NCI-H187 (cell line): ENCODE measurements at places on chromosomes 2 and 18.

- DNase-seq: no peak
Measured at GRCh38 chr2:62309465-62310091, 113.7 kb downstream of the B3GNT2 start.

- no peak for DNase-seq
Measured at GRCh38 chr2:60551240-60552077, 2.0 kb downstream of the BCL11A start.

DNA sequence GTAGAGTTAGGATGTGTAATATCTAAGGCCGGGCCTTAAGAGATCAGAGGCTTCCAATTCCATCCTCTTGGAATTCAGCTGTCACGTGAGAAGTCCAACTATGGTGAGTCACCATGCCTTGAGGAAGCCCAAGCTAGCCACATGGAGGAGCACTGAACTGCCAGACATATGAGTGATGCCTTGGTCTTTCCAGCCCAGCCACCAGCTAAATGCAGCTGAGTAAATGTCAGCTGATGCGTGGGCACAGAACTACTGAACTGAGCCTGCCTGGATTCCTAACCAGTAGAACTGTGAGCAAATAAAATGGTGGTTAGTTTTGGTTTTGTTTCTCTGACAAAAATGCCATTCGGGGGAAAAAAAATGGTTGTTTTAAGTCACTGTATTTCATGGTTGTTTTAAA lies 153.7 kb upstream of the SERTAD2 start:
- DNase-seq: no peak

DNA sequence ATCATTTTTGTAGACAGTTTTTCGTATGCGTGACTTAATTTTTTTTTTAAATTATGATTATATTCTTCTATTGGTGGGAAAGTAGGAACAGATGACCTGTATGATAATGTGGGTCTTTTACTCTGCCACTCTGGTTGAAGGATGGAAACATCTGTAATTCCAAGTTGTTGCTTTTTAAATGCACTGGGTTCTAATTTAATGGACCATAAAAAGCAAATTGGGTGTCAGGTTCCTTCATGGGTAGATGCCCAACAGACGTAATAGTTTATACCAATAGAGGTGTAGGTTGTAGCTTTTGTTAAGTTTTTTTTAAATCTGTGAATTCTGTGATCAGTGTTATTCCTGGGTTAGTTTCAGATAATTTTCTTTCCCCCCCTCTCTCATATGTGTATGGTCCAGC lies 117.6 kb downstream of the MAP4K4 start:
- no peak for DNase-seq

- DNase-seq: no peak
Measured at GRCh38 chr2:39494784-39495251, 57.7 kb upstream of the MAP4K3 start.

- no peak for DNase-seq
Measured at GRCh38 chr2:156619021-156619539, 182.9 kb downstream of the GPD2 start.

GRCh38 chr2:23587341-23587880 lies 202.4 kb downstream of the KLHL29 start:
- no peak for DNase-seq

DNA sequence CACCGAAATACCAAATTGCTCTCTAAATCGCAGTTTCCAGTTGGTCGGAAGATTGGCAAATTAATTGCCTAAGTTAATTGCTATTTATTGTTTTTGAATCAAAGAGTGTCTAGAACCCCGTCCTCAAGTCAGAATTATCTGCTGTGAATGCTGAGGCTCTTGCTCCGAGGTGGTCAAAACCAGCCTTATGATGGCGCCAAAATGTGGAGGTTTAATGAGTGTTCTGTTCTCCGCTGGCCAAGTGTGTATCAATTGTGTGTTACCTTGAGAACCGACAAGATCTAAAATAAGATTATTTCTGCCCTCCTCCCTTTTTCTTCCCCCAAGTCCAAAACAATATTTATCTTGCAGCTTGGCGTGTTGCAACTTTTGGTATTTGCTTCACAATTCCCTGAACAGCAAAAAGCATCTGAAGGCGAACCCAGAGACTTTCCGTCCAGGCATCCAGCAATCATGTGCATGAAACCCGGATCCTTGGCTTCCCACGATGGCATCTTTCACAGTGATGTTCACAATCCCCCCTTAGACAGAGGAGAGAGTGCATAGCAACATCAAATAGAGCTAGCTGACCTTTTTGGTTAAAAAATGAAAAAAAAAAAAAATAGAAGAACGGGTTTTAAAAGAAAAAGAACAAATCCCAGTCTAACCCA lies 323.0 kb downstream of the MYCN start:
- DNase-seq: no peak

DNA sequence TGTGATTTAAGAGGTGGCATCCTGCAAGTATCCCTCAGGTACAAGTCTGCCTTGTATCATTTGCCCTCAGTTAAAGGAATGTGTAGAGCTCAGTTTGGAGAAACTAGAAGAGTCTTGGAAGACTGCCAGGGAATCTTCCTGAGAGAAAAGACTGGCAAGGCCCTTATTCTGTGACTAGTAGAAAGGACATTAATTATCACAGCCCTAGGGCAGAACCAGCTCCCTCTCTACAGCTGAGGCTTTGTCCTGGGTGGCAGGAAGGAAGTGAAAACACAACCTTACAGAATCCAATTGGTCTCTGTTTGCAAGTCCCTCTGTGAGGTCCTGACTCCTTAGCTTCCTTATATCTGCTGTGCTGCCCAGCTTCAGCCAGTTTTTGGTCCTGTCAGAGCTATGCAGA lies 385.9 kb upstream of the CYRIA start:
- DNase-seq: no peak

GRCh38 chr2:124165698-124166097 lies 140.6 kb downstream of the CNTNAP5 start:
- no peak for DNase-seq

GRCh38 chr18:51666763-51667191 lies 469.3 kb upstream of the MEX3C start:
- DNase-seq: peak; percentile 63

GRCh38 chr2:117351396-117351795 lies 463.1 kb upstream of the DDX18 start:
- no peak for DNase-seq

GRCh38 chr2:28665041-28665704 lies 86.5 kb upstream of the PPP1CB start:
- no peak for DNase-seq

GRCh38 chr18:77129150-77129551 lies 3.4 kb downstream of the MBP start:
- DNase-seq: no peak

DNA sequence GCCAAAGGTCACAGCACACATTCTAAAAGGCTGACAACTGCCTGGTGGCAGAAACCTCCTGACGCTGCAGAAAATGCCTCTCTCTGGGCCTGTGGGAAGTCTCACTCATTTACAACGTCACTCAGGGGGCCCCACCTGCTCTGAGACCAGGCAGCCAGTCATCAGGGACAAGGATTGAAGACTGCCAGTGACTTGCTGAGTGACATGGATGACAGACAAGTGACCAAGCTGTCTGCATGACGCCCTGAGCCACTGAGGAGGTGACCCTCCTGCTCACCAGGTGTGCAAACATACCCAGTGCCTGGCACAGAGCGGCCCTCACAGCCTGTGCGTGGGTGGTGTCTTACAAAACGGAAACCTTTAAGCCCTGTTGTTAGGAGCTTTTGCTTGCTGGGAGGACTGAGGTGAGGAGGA lies 392.4 kb downstream of the TNS1 start:
- DNase-seq: peak; percentile 36

GRCh38 chr2:237425320-237425719 lies 11.4 kb upstream of the COL6A3 start:
- DNase-seq: no peak

GRCh38 chr2:56444339-56444738 lies 260.5 kb downstream of the CCDC85A start:
- DNase-seq: no peak

GRCh38 chr2:165843351-165843750 lies 49.3 kb upstream of the GALNT3 start:
- no peak for DNase-seq

DNA sequence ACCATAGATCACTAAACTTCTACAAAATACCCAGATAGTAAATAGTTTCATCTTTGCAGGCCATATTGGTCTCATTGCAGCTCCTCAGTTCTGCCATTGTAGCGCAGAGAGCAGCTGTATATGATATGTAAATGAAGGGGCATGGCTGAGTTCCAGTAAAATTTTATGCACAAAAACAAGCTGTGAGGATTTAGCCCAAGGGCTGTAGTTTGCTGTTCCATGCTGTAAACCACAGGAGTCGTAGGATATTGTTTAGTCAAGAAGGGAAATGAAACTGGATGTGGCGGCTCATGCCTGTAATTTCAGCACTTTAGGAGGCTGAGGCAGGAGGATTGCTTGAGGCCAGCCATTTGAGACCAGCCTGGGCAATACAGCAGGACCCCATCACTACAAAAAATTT lies 83.0 kb downstream of the MGAT5 start:
- DNase-seq: no peak

DNA sequence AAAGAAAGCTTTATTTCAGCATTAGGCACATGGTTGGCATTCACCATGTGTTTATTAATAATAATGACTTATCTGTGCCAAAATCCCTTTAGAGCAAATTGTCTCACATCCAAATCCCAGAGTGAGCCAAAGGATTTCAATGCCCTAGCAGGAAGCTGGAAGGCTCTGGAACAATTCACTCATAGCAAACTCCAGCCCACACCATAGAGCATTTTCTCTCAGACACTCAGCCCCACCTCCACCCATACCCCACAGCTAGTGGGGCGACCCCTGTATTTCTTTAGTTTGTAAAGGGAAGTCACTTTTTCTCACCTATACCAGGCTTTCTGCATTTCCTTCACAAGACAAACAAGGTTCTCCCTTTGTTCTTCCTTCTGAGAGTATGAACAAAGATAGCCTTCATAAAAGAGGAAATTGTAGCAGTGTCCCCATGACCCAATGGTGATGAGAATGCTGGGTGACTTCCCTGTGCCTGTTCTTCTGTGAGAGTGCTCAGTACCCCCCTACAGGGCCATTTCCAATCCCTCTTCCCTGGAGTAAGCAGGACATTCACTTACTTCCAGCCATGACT lies 100.1 kb upstream of the APCDD1 start:
- DNase-seq: no peak

DNA sequence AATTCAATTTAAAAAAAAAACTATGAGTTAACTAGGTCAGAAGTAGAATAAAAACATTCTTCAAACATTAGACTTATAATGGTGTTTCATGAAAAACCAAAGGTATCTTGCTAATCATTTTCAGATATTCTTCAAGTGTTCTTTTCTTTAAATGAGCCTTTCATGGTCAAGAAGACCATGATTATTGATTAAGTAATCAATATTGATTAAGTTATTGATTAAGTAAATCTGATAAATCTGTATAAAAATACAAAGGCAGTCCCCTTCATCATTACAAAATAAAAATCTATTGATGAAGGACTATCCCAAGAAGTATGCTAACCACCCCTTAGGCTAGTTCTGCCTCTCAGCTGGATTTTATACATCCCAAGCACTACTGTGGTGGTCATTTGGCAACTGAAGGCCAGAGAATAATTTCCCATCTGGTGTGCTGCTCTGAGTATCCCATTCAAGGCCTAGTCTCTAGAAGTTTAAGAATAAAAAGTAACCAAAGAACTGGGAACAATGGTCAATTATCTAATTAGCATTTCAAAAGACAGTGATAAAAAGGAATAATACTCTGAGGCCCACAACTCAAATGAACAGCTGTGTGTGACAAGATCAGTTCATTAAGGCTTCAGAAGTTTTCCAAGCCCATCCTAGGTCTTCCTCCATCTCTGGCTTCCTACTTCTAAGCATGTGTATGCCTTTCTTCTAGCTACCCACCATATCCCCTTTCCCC lies 63.5 kb downstream of the TCF4 start:
- DNase-seq: no peak

DNA sequence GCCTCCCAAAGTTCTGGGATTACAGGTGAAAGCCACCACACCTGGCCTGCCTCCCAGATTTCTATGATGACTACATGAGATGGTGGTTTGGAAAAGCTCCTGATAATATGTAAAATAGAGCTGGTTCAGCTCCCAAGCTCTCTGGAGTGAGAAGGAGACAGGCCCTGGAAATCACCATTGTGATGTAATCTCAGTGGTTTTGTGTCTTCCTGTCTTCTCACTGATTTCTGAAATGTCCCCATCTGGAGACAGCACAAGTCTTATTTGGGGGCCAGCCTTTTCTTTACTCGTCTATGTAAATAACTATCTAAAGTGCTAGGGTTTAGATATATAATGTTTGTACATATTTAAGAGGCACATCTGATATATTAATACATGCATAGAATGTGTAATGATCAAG lies 64.0 kb downstream of the CCNT2 start:
- DNase-seq: no peak

DNA sequence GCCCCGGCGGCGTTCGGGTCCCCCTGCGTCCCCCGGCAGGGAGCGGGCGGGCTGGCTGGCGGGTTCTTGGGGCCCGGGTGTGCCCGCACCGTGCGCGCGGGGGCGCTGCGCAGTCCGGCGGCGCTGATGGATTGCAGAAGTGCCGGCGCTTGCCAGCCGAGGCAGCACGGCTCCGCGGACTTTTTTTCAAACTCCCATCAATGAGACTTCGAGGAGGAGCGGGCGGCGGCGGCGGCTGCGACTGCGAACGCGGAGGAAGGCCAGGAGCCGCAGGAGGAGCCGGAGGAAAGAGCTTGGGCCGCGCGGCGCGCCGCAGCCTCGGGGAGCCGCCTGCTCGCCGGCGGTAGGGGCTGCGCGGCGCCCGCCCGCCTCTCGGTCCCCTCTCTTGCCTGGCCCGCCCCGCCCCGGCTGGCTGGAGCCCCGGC lies at the start of gene GLI2:
TSS of gene GLI2 (plus strand) at position 123 of the 425 bp plus-strand sequence. CDS start 61,453 bp downstream, outside the sequence.
- DNase-seq: no peak

DNA sequence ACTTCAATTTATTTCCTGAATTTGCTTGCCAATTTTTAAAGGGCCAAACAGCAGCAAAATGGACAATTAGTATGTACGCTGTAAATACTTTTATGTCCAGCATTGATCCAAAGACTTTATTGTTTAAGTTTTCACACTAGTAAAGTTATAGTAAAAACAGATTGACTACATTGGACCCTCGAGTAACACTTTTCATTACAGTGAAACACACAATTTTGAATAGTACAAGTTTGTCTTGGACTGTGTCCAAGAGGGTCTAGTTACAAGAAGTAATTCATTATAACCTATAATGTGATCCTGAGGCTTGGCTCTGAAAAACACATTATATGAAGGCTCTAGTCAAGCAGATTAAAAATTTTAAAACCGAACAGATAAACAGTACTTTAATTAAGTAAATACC lies 11.4 kb upstream of the RBBP8 start:
- DNase-seq: no peak
